ENCODE measurements at places on chromosomes 3 and 15.

- no peak for DNase-seq
Measured at GRCh38 chr3:141530415-141530768, 43.6 kb downstream of the RASA2 start.

- DNase-seq = no peak
Measured at GRCh38 chr3:81728766-81729544, 32.5 kb downstream of the GBE1 start.

DNA sequence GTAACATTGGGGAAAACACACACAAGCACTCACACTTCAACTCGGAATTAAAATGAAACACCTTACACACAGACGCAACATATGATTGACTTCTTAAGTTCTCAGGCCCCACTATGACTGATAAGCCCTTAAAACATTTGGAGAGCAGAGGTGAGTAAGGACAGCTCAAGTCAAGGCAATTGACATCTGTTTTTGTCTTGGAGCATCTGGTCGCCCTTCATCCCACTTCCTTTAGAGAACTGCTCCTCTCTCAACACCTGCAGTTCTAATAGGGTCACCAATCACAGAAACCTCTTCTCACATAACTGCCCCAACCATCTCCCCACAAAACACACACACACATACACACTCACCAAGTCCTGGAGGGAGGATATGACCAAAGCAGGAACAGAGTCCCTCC lies 43.4 kb downstream of the ERC2 start:
- DNase-seq = no peak

DNA sequence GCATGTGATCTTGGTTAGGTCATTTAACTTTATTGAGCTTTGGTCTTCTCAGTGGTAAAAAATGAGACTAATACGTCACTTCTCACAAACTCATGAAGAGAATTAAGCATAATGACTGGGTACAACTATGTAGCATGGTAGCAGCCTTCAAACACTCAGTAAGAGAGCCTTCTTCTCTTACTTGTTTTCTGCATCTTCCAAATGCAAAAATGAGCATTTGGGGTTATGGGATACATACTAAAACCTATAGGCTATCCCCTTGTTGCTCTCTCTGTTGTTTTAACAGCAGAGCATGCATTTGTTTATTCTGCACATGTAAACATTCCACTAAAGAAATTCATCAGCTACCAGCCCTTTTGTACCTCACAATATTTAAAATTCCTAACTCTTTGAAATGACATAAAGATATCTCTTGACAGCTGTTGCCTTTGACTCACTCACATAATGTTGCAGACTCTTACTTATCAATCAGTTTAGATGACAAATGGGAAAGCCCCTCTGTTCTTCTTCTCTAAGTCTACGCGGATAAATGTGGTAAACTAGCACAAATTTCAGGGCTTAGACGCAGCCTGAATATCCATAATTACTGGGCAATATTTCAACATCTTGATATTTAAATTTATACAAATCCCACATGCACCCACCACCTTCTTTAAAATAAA lies 327.3 kb upstream of the SATB1 start:
- no peak for DNase-seq

- DNase-seq = no peak
Measured at GRCh38 chr3:134052370-134052769, 22.6 kb upstream of the SLCO2A1 start.

DNA sequence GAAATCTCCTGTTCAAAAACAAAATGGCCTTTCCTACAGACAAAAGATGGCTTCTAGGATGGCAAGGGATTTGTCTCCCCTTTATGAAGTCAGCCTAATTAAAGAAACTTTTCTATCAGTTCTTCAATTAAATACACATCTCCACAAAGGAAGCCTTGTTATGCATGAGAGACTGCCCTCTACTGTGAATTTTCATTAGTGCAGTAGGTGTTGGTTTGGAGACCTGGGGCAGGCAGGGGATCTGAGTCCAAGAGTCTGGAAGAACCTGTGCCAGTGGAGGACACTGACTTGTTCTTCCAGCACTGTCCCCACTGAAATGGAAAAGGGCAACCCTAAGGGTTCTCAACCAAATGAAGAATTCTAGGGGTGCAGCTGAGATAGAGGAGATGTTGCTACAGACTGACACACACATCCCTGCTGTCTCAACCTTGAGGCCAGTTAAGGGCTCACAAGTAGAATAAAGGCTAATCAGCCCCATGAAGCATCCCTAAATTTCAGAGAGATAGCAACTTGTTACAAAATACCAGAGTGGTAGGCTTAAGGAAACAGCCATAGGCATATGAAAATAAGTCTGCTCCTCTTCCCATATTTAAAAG lies 174.0 kb upstream of the PRICKLE2 start:
- DNase-seq = no peak

DNA sequence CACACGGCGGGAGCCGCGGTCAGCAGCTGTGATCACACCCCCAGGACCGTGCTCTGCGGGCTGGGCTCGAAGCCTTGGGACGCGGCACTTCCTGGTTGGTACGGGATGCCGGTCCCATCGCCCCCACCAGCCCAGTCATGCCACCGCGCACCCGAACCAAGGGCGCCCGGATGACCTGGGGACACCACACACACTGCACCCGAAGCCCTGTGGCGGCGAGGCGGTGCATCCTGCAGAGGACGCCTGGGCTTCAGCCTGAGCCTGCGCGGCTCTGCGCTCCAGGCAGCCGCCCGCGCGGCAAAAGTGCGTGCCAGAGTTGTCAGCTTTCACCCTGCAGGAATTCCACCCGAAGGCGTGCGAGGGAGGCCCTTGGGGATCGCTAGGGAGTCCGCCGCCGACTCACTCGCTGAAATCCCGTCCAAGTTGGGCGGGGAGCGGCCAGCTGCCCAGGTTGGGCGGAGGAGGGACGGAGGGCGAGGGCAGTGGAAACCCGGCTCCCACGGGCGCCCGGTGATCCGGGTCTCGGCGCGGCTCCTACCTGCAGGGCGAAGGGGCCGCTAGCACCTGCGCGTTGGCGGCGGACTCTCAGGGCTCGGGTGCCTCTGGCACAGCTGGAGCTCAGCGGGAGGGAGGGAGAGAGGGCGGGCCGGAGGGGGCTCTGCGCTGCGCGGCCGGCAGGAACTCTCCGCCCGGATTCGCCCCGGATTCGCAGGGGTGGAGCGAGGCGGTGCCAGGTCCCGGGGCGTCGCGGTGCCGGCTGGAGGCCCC lies at the start of gene PLD1:
Gene PLD1 (minus strand): TSS at position 623 of the 768 bp plus-strand sequence. CDS start 72,432 bp downstream, outside the sequence.
- DNase-seq = peak; percentile 62

DNA sequence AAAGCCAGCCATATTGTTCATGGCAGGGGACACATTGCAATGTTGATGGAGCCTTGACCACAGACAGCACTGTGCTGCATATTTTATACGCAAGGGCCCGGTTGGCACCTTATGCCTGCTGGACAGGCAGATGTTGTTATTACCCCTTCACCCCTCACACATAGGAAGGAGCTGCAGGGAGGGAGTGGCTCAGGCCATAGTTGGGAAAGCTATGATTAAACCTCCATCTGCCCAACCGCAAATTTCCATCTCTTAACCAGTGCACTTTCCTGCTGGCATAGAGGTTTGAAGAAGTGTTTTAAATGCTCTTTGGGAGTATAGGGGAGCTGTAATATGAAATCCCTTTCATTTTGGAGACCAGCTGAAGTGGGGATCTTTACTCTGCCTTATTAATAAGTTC lies 224.7 kb downstream of the CACNA2D3 start:
- DNase-seq = no peak

DNA sequence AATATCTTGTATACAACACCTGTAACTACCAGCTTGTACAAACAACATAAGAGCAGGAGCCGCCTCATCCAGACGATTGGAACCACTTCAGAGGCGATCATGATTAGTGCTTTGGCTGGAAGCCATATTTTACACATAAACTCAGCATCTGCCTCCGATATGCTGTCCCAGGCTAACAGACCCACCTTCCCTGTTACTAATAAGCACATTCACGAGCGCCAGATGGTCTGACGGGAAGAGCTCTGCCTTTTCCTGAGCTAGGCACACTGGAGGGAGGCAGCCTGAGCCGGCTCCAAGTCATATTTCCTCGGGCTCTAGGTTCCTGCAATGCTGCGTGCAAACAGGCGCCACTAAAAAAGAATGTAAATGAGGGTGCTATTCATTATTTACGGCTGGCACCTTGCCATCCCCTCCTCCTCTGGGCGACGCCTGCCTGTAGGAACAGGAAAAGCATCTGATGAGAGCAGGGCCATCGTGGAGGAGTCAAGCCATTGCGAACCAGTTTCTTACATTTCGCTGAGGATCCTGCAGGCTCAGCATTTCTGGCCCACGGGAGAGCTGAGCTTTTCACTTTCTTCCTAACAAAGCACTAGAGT lies 98.2 kb downstream of the ANXA2 start:
- peak; percentile 21 for DNase-seq

DNA sequence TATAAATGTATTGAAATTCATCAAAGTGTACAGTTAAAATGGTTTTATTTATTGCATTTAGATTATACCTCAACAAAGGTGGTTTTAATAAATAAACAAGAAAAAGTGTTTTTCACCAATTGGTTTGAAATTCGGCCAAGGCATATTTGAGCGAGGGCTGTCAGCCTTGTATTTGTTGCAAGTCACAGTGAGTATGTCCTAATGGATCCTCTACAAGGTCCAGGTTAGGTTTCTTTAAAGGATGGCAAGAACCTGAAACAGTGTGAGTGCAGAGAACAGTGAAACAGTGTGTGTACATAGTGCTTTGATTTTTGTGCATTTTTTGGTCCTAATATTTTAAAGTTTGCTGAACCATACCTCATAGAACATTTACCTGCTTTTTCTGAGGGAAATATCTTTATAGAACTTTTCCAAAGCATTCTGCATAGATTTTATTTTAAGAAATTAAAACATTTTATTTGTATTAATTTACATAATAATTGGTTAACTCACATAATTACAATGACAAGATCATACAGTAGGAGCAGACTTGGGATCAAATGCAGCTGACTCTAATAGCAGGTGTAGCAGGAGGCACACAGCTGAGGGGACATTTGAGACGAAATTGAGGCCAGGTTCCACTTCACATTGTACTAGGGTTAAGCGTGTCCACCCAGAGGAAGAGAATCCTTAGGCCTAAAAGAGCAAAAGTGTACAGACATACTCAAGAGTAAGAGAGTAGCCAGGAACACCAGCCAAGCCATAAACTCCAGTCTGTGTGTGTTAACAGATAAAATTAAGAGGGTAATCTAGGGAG lies 428.8 kb upstream of the TPRG1 start:
- no peak for DNase-seq

- DNase-seq = no peak
Measured at GRCh38 chr15:92968926-92969651, 69.0 kb downstream of the CHD2 start.

DNA sequence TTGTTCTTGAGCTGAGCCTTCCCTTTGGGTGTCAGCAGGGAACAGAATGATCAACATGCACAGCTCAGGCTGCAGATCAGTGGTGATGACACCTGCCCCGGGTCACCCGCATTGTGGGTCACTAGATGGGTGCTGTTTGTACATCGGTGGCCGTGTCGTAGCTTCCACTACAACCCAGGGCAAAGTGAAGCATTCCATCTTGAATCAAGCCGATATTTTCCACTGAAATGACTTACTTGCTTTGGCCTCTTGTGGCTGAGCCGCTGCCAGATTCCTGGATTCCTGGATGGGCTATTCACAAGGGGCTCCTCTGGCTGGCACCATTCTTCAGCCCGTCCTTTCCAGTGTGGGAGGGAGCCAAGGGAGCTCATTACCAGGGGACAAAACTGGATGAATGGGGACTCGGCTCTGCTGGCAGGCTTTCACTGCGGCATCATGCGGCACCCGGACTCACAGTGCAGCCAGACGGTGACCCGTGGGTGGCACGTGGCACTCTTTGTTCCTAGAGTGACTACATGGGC lies 65.6 kb downstream of the SLCO3A1 start:
- peak; percentile 64 for DNase-seq

DNA sequence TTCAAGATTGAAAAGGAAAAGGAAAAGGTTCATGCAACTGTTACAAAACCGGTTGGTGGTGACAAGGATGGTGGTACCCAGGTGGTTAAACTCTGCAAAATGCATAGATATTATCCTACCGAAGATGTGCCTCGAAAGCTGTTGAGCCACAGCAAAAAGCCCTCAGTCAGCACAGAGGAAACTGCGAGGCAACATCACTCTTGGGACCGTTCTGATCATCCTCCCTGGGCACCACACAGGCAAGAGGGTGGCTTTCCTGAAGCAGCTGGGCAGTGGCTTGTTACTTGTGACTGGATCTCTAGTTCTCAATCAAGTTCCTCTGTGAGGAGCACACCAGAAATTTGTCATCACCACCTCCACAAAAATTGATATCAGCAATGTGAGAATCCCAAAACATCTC lies 86.9 kb downstream of the PLCH1 start:
- DNase-seq = no peak

DNA sequence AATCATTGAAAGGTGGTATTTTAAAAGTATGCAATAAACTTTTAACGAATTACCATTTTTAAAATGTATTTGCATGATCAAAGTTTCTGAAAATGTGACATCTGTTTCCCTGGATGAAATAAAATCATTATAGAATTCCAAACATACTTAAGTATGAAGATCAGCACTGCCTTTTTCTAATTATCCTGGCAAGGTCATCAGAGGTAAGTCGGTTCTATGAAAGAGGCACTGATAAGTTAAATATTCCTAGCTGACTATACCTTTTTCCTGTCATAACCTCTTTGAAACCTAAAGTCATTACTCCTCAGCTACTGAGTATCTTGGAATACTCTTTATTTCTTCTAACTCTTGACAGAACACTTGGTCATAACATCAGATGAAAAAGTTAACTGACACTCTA lies 406.1 kb upstream of the ALCAM start:
- no peak for DNase-seq

GRCh38 chr15:76363251-76363650 lies 26.7 kb downstream of the ISL2 start:
- DNase-seq = no peak

GRCh38 chr3:192915722-192916121 lies 1.9 kb downstream of the MB21D2 start:
- no peak for DNase-seq

GRCh38 chr3:55180161-55180560 lies 252.3 kb upstream of the LRTM1 start:
- no peak for DNase-seq

DNA sequence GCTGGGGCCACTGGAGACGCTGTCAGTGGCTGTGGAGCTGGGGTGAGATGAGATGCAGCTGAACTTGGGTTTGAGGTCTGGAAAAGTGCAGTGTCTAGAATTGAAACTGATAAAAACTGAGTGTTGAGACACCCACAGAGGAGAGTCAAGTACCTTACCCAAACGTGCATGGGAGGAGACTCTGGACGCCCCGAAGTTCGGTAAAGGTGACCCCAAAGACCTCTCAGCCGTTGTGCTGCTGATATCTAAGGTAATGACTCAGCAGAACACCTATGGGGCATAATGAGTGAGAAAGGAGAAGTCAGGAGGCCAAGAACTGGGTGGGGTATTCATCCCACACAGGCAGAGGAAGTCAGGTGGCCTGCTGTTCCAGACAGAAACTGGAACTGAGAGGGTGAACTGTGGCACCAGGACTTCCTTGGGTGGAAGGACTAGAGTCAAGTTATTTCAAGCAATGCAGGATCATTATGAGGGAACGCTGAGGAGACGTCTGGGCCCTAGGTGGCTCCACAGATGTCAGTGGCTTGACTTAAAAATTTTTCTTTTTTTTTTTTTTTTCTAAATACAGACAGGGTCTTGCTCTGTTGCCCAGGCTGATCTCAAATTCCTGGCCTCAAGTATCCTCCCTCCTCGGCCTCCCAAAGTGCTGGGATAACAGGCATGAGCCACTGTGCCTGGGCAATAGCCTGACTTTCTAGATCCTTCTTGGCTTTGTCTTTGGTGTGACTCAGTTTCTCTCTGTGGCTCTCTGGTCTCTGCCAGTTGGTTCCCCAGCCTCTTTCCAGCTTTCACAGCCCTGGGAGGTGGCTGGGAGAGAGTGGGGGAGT lies 67.6 kb upstream of the GCNT3 start:
- no peak for DNase-seq

- no peak for DNase-seq
Measured at GRCh38 chr3:136626493-136626892, 125.7 kb downstream of the STAG1 start.

- DNase-seq = no peak
Measured at GRCh38 chr3:193190146-193190786, 50.8 kb upstream of the PLAAT1 start.

All from nucleus accumbens (tissue), 56 donors.